EL (cell line): ENCODE measurements at places on chromosomes 1 and 21.

DNA sequence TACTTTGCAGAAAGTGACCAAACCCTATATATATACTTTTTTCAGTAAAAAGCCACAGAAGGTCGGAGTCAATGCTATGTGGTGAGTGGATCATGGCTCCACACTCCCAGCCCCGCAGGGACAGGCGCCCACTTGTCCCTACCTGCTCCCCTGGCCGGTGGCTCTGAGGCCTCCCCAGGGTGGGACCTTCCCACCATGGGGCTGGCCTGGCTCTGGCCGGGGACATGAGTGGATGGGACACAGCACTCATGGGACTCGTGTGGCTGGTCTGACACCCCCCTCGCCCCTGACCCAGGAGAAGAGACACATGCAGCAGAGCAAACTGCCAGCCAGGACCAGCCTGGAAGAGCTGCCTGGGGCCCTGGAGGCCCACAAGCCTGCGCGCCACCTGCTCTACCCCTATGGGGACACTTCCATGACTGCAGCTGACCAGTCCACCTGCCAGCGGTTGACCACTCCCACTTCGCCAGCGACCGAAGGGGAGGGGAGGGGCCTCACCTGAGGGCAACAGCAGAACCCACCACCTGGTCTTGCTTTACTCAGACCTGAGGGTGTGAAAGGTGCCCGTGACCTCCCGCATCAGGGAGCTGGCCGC, 2.2 kb downstream of the SPATC1L start:
- DNase-seq = no peak

GRCh38 chr1:67459068-67459467, 28.9 kb upstream of the SERBP1 start:
- DNase-seq = peak; percentile 13

GRCh38 chr1:199766218-199766792, 261.2 kb upstream of the NR5A2 start:
- DNase-seq = no peak

DNA sequence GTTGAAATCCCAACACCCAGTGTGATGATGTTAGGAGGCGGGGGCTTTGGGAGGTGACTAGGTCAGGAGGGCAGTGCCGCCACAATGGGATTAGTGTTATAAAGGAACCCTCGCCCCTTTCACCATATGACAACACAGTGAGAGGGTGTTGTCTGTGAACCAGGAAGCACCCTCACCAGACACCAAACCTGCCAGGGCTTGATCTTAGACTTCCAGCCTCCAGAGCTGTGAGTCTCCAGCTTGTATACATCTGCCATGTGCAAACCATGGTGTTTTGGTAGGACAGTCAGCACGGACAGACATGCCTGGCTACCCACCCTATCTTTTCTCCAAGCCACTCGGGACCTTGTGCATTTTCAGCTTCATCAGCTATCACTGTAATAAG, 4.0 kb downstream of the TRIM11 start:
- DNase-seq = no peak

- DNase-seq = peak; percentile 84
Observed at GRCh38 chr1:107936498-107937481, 28.2 kb downstream of the VAV3 start.

DNA sequence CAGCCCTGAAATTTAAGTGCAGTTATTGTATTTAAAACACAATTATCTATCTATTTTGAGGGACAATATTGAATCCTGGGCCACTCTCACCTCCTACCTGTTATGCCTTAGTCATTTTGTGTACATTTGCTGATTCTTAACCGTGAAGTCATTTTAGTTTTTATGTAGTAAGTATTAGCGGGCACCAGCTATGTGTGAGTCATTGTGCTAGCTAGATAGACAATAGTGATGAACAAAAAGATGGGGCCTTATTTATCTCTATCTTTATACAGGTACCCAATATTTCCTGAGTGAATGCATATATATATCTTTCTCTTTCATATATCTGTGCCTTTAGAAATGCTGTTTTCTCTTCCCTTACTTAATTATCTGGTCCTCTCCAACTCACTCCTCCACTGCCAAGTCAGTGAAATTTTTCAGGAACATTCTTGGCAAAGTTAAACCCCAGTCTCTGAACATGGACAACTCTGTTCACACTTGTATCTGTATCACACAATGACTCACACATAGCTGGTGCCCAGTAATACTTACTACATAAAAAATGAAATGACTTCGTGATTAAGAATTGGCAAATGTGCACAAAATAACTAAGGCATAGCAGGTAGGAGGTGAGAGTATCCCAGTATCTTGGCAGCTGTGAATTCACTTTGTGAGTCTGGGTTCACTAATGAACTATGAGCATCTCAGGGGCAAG, 166.0 kb upstream of the C8B start:
- no peak for DNase-seq

GRCh38 chr1:181126289-181126688, 37.8 kb downstream of the IER5 start:
- DNase-seq = no peak

DNA sequence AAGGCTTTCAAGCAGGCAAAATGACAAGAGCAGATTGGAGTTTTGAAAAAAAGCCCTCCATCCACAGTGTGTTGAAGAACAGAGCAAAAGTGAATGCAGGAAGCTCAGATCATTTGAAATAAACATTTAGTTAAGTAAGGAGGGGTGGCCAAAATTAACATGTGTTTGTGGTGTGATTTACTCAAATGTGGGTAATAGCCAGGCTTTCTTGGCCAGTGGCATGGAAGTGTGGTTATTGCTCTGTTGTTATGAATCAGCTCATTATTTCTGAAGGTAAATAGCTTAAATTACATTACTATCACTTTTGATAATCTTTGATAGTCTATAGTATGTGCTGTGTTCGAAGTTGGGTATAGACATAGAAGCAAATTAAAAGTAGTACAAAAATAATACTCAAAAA, 485.9 kb downstream of the LMO4 start:
- no peak for DNase-seq

DNA sequence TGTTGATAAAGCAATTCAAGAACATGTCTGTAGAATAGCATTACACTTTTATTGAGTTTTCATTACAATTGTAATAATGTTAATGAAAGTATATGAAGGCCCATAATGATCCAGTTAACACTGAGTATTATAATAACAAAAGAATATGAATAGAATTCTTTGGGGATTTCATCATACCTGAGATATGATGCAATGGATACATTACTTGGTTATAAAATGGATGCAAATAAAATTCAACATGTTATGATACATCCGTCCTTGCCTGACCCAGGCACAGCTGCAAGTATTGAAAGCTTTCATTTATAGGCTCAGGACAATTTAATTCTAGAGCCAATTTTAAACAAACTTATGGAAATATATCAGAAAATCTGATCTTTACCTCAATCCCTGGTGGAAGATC, 8.2 kb upstream of the KCNA3 start:
- DNase-seq = no peak

DNA sequence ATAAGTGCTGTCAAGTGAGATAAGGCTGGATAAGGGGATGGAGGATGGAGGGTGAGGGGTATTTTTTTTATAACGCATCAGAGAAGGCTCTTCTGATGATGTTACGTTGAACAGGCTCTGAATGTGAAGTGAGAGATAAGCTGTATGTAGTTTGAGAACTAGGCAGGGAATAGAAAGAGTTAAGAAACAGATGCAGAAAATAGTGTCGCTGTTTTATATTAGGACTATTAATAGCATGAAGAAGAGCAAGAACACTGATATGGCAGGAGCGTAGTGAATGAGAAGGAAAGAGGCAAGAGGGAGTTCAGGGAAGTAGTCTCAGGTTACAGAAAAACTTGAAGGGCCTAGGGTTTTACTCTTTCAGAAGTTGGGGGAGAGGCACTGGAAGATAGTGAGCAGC, 59.8 kb downstream of the GPR88 start:
- DNase-seq = no peak

DNA sequence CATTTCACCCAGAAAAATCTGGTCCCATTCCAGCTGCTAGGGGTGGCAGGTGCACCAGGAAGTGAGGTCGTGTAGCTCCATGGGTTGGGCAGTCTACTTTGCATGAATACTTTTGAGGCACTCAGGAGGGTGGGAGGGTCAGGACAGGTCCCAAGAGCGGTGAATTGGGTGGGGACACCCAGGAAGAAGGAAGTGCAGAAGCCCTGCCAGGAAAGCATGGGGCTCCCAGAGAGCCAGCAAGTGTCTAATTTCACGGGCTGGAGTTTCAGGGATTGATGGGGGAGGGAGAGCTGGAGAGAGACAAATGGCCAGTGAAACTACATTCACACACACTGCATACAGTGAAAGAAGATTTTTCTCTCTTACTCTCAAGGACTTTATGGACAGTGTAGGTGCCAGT, 137.8 kb downstream of the GALNT2 start:
- DNase-seq = no peak

DNA sequence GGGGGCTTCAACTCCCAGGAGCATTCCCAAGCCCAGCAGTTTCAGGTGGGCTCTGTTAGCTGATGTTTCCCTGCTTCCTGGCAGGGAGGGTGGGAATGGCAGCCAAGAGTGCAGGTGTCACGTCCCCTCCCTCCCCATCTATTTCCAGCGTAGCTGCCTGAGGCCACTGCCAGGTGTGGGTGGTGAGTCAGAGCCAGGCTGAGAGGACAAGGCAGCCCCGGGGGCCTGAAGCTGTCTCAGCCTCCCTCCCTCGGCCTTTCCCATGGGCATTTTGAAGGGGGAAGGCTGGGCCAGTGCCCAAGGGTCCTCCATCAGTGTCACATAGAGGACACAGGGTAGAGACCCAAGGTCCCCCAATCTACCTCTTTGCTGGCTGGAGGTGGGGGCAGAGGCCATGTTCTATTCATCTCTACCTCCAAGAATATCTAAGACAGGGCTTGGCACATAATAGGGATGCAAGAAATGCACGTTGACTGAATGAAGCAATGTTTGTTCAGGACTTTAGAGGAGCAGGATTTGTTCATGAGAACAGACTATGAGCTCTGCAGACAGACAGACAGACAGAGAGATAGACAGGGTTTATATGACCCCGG, 34.4 kb upstream of the ID3 start:
- no peak for DNase-seq

DNA sequence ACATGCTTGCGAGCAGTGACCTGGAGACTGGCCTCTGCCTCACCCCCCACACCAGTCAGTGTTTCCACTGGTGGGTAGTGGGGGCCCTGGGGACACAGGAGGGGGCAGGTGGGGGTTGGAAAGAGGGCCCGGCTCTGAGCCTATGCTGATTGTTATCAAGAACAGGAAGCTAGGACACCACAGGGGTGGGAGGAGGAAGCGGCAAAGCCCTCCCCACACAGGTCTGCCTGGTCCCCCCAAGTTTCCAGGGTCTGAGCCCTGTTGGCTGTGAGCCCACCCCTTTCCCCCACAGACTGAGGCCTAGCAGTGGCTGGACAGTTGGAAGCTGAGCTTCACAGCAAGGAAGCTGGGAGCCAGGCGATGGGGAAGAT, 1.6 kb upstream of the PTPN7 start:
- no peak for DNase-seq

GRCh38 chr1:224850446-224850845, 79.0 kb upstream of the DNAH14 start:
- no peak for DNase-seq

GRCh38 chr1:225026701-225027100, 97.2 kb downstream of the DNAH14 start:
- DNase-seq = no peak

- peak; percentile 84 for DNase-seq
Observed at GRCh38 chr1:94783342-94784189, 36.6 kb upstream of the SLC44A3 start.

- DNase-seq = no peak
Observed at GRCh38 chr1:76824106-76824505, 43.2 kb upstream of the ST6GALNAC5 start.

DNA sequence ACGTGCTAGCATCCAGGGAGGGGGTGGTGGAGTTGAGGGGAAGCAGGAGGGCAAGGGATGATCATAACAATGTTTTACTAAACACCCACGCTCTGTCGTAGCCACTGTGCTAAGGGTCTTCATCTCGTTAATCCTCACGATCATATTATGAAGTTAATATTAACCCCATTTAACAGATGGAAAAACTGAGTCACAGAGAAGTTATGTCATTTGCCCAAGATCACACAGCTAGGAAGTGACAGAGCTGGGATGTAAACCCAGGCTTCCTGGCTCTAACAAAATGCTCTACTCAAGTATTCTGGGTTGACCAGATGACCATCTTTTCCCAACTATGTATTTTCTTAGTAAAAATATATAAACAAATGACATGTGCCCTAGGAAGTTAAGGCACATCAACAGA, 88.7 kb downstream of the TAS1R2 start:
- no peak for DNase-seq
